ENCODE measurements at places on chromosomes 12 and 14.

GRCh38 chr12:94100211-94100627 is 48.2 kb upstream of the PLXNC1 start:
- no peak for DNase-seq

- no peak for DNase-seq
Measured at GRCh38 chr14:67853715-67854114, 34.1 kb downstream of the RAD51B start.

GRCh38 chr14:83733670-83734069 is 1796.3 kb upstream of the FLRT2 start:
- no peak for DNase-seq

GRCh38 chr12:39587225-39587624 is 32.4 kb downstream of the ABCD2 start:
- no peak for DNase-seq

GRCh38 chr14:54177641-54178621 is 218.9 kb upstream of the CDKN3 start:
- no peak for DNase-seq

DNA sequence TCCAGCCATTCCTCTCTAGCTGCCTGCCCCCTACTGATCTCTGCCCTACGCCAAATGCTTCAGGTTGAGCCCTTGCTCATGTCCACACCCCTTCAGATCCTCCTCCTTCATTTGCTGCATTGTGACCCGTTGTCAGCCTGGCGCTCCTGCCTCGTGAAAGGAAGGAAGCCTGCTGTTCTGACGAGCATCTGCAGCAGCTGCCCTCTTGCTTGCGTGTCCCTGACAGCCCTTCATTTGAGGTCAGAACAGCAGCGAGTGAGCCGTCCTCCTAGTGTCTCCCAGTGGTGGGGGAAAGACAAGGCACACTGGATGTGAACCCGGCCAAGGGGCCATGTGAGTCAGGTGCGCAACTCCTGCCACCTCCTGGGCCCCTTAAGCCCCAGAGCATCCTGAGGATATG is 3.0 kb upstream of the PIANP start:
- no peak for DNase-seq

DNA sequence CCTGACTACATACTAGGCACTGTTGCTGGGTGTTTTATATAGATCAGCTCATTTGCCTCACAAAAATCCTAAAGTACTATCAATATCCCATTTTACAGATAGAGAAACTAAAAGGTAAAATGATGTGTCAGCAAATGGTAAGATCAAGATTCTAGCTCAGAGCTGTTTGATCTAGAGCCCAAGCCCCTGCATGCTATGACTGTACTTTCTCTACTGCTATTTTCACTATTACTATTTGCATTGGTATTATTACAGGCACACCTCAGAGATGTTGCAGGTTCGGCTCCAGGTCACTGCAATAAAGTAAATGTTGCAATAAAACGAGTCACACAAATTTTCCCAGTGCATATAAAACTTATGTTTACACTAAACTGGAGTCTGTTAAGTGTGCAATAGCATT is 10.9 kb downstream of the ISCU start:
- DNase-seq, result no peak

- no peak for DNase-seq
Measured at GRCh38 chr12:132324841-132325732, 4.3 kb downstream of the GALNT9 start.

DNA sequence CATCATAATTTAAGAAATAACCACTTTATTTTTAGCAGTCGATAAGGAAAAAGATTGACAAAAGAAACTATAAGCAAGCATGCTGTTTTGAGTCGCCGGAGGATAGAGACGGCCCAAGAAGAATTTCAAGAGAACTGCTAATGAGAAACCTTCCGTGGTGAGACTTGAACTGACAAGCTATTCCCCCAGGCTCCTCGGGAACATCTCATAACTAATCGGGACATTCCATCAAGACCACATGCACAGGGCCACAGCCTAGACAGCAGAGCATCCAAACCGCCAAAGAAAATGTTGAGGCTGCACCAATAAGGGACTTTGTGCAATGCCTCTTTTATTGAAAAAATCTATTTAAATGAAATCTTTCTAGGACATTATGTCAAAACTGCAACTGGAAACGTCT is 51.0 kb downstream of the YEATS4 start:
- no peak for DNase-seq

- DNase-seq, result no peak
Measured at GRCh38 chr12:7512553-7512952, 9.0 kb upstream of the CD163 start.

DNA sequence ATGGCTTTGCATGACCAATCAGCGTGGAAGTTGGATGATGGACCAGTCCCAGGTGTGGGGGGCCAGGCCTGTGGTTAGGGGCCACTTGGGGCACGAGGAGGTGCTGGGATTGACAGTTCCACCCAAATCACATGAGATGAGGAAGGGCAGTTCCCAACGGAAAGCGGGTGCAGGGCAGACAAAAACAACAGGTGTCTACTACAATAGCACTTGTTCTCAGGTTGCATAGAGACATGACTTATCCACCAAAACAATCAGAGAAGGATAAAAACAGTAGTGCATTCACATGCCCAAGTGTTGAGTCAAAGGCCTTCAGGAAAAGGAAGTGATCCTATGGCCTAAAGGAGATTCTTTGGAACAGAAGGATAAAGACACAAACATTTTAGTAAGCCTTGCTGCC is 14.6 kb upstream of the EIF2B2 start:
- DNase-seq, result no peak

GRCh38 chr12:44331269-44331668 is 495.4 kb downstream of the TMEM117 start:
- no peak for DNase-seq

GRCh38 chr14:95431199-95432143 is 85.0 kb downstream of the SYNE3 start:
- peak; percentile 3 for DNase-seq

DNA sequence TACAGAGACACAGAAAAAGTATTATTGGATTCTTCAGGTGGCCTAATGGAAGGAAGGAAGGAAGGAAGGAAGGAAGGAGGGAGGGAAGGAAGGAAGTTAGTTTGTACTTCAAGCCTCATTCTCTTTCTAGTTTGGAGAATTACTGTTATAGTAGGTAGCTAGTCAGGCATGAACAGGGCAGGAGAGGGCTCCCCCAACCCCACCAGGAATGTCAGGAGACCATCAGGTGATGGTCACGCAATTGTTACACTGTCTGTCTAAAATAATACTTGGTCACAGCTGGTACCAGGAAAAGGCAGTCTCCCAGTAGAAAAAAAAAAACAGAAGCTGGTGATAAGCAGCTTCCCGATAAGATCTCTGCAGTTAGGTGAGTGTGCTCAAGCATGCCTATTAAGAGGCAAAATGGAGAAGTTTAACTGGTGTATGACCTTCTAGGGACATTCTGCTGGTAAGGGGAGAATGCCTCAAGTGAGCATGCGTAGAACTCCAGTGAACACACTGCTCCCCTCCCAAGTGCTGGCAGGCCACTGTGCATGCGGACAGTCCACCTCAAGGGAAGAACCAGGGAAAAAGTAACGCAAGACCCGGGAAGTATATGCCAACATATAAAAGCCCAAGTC is 358.4 kb upstream of the SOX5 start:
- no peak for DNase-seq

DNA sequence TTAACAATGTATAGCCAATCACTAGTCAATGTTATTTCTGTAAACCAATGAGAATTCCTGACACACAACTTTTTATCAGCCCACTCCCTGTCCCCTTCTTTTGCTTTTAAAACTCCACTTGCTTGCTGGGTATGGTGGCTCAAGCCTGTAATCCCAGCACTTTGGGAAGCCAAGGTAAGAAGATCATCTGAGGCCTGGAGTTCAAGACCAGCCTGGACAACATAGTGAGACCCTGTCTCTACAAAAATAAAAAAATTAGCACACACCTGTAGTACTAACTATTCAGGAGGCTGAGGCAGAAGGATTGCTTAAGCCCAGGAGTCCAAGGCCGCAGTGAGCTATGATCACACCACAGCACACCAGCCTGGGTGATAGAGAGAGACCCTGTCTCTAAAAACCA is 87.8 kb downstream of the PAPLN start:
- DNase-seq, result no peak

DNA sequence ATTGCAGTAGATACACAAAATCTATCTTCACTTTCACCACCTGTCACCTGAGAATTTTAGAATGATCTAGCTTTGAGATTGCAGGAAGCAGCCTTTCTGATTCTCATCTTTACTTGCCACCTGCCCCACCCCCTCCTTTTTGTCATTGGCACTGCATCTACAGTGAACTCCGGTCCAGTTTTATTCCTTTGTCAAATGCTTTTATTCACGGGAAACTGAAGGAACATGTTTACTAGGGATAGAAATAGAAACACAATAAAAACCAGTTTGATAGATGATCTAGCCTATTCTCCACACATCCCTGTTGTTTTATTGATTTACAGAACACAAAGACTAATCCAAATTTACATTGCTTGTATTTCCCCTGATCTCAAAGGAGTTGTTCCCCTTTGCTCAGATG is 471.7 kb upstream of the STXBP6 start:
- DNase-seq, result no peak

DNA sequence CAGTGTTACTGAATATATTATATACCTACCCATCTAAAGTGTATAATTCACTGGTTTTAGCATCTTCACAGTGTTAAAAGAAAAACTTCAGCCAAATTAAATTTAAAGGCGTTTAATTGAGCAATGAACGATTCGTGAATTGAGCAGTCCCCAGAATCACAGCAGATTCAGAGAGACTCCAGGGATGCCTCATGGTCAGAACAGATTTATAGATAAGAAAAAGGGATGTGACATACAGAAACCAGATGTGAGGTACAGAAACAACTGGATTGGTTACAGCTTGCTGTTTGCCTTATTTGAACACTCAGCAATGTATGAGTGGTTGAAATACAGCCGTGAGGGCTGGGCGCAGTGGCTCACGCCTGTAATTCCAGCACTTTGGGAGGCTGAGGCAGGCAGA is 84.6 kb downstream of the WNK1 start:
- no peak for DNase-seq

DNA sequence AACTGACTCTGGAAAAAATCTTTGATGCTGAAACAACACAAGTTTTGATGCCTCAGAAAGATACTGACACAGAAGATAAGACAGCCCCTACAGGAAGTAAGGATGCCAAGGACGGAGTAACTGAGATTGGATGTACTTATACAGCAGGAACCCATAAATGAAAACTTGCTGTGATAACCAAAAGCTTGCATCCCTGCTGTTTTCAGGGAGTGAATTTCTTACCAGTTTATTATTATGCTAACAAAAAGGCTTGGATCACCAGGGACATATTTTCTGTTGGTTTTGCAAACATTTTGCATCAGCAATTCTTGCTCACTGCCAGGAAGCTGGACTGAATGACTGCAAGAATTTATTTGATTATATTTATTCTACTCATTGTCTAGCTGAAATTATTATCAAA is 197.7 kb downstream of the NAV3 start:
- no peak for DNase-seq

DNA sequence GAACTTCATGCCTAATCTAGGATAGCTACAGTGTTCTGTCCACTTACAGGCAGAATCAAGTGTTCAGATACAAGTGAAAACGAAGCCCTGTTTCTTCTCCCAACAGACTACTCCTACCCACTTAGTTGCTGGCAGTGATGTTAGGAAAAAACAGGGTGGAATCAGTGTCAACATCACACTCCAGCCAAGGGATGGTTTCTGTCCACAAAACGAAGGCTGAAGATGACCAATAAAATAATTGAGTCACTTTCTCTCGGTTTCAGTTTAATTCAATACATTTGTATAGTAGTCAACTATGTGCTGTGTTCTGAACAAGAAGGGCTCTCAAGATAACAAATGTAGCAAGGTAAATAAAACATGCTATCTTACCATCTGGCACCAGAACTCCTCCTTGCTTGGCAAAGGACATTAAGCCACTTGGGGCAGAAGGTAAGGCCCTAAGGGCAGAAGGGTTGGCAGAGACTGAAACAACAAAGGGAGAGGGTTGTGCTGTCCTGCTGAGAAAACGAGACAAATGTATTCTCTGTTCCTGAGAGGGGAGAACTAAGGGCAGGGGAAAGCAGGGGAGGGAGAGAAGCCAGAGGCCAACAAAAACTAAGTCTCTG is 393.6 kb downstream of the DPF3 start:
- no peak for DNase-seq

DNA sequence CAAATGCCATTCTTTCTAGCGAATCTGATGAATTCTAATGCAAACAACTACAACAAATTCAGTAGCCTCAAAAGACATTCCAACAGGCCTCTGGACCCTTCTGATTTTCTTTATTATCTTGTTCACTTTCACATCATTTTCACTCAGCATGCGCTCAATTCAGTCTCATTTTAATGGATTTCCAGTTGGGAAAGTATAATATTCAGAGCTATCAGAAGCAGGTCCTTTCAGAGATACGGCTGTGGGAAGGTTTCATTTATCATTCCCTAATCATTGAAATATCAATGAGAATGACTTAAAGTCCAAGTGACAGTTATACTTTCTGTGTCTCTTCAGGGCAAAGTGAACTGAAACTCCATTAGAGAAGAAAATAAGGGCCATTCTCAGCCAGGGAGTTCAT is 1083.7 kb upstream of the FLRT2 start:
- DNase-seq, result no peak

- no peak for DNase-seq
Measured at GRCh38 chr12:92911339-92911738, 17.8 kb downstream of the EEA1 start.

- peak; percentile 33 for DNase-seq
Measured at GRCh38 chr12:121538699-121539061, 42.1 kb downstream of the KDM2B start.

DNA sequence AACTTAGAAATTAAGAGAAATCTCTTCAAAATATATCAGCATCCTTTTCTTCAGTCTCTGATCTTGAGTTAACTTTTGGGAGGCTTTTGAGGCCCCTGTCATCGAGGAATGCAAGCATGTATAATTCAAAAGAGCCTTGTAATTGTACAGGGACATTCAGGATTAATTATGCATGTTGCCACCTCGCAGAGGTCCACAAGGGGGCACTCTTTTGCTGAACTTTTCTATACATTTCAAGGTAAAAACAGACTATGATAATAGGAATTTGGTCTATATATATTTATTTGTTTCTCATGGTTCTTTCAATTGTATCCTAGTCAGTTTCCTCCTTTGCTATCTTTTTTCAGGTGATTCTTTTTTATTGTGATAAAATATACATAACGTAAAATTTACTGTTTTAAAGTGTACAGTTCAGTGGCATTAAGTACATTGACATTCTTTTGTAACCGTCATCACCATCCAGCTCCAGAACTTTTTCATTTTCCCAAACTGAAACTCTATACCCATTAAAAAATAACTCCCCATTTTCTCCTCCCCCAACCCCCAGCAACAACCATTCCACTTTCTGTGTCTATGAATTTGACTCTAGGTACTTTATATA is 47.0 kb upstream of the SLC2A13 start:
- DNase-seq, result no peak

DNA sequence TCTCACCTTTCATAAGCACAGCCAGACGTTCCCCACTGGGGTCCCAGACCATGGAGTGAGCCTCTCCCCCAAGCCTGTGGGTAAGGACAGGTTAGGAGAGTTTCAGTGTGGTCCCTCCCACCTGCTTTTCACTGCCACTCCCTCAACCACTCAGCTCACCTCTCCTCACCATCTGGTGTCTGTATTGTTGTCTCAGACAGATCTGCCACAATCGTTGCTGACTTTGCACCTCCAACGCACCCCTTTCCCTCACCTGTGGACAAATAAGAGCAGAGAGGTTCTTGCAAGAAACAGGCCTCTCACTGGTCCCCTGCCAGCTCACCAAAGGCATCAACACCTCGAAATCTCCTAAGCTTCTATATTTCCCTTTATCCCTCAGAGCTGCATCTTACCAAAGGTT is 8.8 kb downstream of the MYG1 start:
- no peak for DNase-seq

GRCh38 chr12:113291586-113291985 is 43.3 kb downstream of the SLC8B1 start:
- no peak for DNase-seq
